GM23338 (cell line): ENCODE measurements at places on chromosomes 16 and 17. TPM values are rescaled to one million over a fixed set of nuclear protein-coding genes. Genes with fewer than 3 reads are reported as not detected.

- no peaks in the 10 kb centered on the region for H3K27me3 ChIP-seq
- no peak overlapping the region for H3K27ac ChIP-seq
- no peaks in the 10 kb centered on the region for H3K36me3 ChIP-seq
- no peak overlapping the region for H3K4me3 ChIP-seq
- peaks cover 18% of the 10 kb centered on the region for H3K4me1 ChIP-seq
Measured at GRCh38 chr17:79207960-79208359, 133.3 kb downstream of the ENGASE start.

- H3K4me3 ChIP-seq: no peak overlapping the region
- no peaks in the 10 kb centered on the region for H3K27me3 ChIP-seq
- no peak overlapping the region for H3K27ac ChIP-seq
Measured at GRCh38 chr16:83819361-83819760, 11.6 kb downstream of the HSBP1 start.

GRCh38 chr17:59505610-59506276, 59.7 kb upstream of the DHX40 start:
- no peaks in the 10 kb centered on the region for H3K4me1 ChIP-seq
- DNase-seq: peak; percentile 39
- H3K27me3 ChIP-seq: no peaks in the 10 kb centered on the region
- no peaks in the 10 kb centered on the region for H3K36me3 ChIP-seq

DNA sequence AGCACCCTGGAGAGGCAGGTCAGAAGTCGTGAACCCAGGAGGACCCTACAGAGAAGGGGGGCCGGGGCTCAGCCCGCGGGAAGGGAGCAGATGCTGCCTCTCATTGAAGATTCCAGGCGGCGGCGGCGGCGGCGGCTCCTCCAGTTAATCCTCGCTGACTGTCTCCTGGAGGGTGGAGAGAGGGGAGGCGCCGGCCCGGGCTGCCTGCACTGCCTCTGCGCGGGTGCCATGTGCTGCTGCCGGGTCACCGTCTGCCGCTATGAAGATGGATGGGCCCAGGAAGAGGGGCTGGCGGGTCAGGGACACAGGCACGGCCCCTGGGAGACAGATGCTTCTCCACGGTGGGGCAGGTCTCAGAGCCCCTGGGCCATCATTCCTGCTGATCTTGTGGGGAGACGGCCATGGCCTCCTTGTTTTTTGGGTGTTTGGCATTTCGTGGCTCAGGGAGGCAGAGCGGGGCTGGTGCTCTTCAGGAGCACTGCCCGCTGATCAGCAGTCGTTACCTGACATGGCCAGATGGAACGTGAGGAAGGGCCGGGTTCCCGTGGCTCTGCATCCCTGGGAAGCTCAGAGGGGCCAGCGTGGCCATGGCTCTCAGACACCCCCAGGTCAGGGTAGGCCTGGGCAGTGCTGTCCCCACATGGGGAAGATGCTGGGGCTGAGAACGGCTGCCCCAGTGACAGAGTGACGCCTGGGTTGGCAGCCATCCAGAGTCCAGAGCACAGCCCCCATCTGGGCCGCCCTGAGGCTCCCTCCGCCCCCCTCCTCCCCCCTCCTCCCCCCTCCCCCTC, 36.1 kb downstream of the GINS2 start:
- H3K27me3 ChIP-seq: no peaks in the 10 kb centered on the region
- no peaks in the 10 kb centered on the region for H3K4me1 ChIP-seq
- H3K4me3 ChIP-seq: no peak overlapping the region
- DNase-seq: no peak
- no peak overlapping the region for H3K27ac ChIP-seq

GRCh38 chr17:6442775-6443174, 1.5 kb upstream of the PIMREG start:
- no peaks in the 10 kb centered on the region for H3K27me3 ChIP-seq
- peaks cover 31% of the 10 kb centered on the region for H3K4me1 ChIP-seq
- H3K27ac ChIP-seq: peak overlapping the region; percentile 97
- no peak for DNase-seq
- no peak overlapping the region; the same call in 1 of the 2 replicates for H3K4me3 ChIP-seq
- H3K36me3 ChIP-seq: peaks cover 12% of the 10 kb centered on the region

- peaks cover 27% of the 10 kb centered on the region for H3K4me1 ChIP-seq
- H3K27ac ChIP-seq: no peak overlapping the region
- H3K27me3 ChIP-seq: no peaks in the 10 kb centered on the region
- H3K4me3 ChIP-seq: no peak overlapping the region
- DNase-seq: no peak
Measured at GRCh38 chr17:65553009-65553645, 8.3 kb downstream of the AXIN2 start.

The METTL26 gene
- 131 and 153 TPM in 2 replicates for total RNA-seq
